NAMALWA (cell line): ENCODE measurements at places on chromosomes 5 and 9.

GRCh38 chr5:141603923-141604717 is 14.7 kb downstream of the DIAPH1 start:
- DNase-seq: no peak

- DNase-seq: no peak
These were observed 957 bp downstream of the SHB start for GRCh38 chr9:38067859-38068681.

- DNase-seq: no peak
These were observed 88.1 kb downstream of the OTULIN start for GRCh38 chr5:14752497-14753071.

- DNase-seq: no peak
These were observed 103.7 kb downstream of the ARL15 start for GRCh38 chr5:54206580-54207229.

DNA sequence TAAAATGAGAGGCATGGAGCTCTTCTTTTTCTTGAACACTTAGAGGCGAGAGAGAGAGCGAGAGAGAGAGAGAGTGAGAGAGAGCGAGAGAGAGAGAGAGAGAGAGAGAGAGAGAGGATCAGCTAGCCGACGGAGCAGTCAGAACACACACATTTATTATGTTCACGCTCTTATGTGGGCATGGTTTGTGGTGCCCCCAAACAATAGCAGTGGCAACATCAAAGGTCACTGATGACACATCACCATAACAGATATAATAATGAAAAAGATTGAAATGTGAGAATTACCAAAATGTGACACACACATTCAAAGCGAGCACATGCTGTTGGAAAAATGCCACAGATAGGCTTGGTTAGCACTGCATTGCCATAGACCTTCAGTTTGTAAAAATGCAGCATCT is 116.1 kb downstream of the KDM4C start:
- no peak for DNase-seq

DNA sequence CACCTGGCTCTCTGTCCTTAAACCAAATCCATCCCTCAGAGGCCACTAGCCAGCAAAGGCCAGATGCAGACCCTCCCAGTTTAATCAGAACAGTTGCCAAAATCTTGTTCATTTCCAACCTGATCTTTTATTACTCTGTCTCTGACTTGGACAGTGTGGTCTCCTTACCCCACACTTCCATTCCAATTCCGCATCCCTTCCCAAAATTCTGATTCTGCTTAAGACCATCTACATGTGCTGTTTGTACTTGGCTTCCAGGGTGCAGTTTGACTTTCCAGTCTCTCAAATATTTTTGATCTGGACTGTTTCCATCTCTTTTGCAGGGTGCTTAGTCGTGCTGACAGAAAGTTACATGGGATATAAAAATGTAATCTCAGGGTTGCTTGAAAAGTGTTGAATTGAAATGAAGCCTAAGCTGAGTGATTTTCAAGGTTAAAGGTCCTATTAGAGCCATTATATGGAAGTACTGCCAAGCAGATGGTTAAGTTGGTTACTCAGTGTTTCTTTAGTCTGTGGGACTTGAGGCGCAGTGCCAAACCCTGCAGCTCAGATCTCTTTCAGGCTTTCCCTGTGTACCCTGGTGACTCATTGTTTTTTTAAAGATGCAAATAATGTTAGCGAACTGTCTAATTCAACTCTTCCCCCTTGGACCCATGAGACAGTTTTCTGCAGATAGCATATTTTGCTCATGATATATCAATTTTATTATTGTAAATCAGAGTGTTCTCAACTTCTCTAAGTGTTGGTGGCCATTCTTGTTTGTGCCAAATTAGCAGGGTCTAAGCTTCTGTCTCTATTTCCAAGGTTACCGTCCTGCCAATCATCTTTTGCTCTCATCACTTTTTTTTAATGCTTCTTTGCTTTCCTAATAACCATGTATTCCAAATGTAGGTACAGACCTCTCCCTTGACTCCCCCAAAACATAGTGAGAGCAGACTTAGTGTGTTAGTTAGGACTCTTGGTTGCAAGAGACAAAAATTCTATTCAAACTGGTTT is 18.2 kb upstream of the DCP2 start:
- DNase-seq: peak; percentile 21

GRCh38 chr5:22344000-22344399 is 509.1 kb downstream of the CDH12 start:
- no peak for DNase-seq

DNA sequence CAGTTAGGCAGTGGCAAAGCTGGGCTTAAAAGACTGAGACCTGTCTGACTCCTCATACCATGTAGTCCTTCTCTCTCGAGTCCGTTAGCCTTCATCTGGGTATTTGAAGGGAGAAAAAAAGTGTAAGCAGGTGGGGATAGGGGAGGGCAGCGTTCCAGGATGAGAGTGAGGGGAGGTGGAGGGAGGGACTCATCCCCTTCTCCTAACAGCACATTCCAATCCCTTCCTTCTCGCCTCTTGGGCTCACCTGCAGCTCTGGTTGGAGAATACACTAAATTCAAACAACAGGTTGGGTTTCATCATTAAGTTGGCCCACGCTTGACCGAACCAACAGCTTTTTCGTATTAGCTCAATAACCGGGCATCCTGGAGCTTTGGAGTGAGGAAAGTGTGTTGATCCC is 3.6 kb downstream of the NEURL1B start:
- no peak for DNase-seq

- DNase-seq: no peak
These were observed 452.8 kb downstream of the ENC1 start for GRCh38 chr5:74187757-74188156.

DNA sequence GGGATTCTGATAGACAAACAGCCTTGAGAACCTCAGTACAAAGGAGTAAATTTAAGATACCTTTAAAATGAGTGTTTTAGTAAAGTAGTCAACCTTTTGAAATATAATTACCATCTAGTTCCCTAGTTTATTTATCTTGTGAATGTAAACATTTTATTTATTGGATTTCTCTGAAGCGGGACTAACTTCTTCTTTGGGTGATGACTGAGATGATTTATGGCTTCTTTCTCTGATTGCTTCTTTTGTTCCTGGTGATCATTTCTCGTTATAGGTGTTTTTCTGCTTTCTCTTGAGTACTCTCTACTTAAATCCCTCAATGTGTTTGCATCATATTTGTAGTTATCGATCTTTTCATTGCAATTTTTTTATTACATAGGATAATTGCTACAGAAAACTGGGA is 33.2 kb downstream of the PRDM6 start:
- no peak for DNase-seq

DNA sequence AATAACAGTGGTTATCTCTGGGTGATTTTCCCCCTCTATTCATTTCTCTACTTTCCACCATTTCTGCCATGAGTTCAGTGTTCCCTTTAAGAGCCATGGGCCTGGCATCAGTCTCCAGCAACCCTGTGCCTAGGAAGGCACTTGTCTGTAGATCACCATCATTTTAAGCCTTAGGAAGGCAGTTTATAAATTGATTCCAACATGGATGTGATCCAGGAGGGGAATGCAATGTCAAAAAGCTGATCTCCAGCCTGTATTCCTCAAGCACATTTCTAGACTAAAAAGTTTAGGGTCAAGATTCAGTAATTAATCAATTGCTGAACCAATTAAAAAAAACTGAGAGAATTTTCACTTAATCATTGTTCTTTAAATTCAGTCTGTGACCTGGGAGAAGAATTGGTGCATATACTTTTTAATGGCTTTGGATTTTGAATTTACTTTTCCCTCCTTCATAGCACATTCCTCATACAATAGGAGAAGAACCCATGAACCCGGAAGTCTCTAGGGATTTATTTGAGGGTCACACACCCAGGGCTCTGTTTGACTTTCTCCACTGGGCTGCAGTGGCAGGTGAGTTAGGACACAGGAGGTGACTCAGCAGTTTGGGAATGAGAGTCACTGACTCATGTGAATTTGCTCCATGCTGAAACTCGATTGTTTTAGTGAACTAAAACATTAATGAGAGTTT is 6.1 kb upstream of the ERMP1 start:
- no peak for DNase-seq

DNA sequence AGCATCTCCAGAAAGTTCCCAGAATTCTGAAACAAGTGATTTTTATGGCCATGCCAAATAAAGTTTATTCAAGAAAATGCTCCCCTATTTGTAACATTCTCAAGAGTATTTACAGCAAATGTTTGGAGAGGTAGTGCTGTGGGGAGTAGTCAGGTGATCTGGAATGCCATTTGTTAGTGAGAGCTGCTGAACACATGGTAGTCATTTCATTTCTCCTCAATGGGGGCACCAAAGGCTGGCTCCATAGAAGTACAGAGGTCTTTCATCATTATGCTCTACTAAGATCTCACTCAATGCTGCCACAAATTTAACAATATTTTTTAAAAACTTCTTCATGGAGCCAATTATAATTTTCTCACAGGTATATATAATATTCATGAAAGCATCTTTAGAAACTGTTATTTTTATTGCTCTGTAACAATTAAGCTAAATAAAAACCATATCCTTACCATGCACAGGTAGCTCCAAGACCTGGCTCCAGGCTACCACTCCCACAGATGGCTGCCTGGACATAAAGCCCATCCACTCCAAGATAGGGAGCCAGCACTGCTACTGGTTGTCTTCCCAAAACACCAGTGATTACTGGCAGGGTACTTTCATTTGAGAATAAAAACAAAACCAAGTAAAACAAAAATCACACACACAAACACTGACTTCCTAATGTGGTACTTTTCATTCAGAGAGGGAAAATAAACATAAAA is 200.8 kb downstream of the PLK2 start:
- no peak for DNase-seq

DNA sequence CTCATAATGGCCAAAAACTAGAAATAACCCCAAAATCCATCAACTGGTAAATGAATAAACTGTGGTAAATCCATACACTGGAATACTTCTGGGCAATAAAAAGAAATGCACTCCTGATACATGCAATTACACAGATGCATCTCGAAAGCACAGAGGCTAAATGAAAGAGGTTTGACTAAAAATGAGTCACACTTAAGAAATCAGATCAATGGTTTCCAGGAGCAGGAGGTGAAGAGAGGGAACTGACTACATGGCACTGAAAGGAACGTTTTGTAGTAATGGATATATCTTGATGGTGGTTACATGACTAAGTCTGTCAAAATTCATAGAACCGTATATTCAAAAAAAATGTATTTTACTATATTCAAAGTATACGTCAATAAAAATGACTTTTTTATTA is 42.4 kb downstream of the STRBP start:
- no peak for DNase-seq

DNA sequence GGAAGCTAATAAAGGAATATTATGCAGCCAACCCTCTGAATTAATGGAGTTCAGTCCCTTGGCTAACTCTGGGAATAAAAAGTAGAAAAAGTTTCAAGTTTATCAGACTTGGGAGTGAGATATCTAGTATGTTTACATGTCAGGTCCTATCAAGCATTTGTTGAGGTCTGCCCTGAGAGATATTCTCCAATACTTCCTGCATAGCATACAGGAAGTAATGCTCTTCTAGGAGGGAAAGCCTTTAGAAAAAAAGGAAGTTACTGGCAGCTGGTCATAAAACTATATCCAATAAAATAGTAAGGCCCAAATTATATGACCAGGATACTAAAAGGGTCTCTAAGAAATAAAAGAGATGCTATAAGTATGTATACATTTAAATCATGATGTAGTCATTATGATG is 594.1 kb upstream of the FTMT start:
- DNase-seq: no peak

DNA sequence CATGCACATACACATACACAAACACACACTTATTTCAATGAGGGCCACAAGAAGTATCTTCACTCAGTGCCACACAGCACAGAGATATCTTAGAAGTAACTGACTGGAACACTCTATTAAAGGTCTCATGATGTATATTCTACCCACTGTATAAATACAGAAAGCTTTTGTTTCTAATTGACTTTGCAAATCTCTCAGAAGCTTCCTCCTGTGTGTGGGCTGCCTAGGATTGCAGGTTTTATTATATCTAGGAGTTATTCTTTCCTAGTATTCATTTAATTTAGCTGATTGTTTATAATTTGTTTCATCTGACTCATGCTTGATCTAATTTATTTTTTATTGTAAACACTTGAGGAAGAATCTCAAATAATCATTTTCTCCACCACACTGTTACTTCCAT is 262.4 kb upstream of the ACTBL2 start:
- DNase-seq: no peak

DNA sequence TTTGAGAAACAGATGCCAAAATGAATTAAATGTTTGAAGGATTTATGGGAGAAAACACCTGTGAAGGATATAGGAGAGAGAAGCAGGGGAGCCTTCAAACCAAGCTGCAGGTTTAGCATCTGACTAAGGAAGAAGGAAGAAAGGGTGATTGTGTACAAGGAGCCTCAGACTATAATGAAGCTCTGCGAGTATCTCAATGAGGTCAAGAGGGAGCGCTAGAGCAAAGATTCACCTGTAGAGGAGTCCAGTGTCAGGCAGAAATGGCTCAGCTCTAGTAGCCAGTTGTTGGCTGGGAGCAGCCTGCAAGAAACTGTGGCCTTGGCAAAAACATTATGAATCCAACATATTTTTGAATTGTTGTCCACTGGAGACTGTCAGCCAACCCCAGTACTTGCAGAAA is 20.0 kb upstream of the GHR start:
- DNase-seq: no peak

DNA sequence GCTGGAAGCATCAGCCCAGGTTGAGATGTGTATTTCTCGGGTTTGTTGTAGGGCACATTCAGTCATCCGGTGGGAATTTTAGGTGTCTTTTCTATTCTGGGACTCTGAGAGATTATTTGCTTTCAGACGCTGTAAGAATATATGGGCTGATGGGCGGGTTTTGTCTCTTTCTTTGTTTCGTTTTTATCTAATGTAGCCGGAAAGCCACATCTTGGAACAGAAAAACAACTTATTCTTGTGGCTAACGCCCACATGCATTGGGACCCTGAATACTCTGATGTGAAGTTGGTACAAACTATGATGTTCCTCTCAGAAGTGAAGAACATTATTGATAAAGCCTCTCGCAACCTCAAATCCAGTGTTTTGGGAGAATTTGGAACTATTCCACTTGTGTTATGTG is 22.4 kb downstream of the SCGB3A1 start:
- no peak for DNase-seq

GRCh38 chr9:69895185-69895584 is 74.6 kb downstream of the CFAP95 start:
- DNase-seq: no peak

- DNase-seq: no peak
These were observed 309.0 kb upstream of the FBXL7 start for GRCh38 chr5:15191012-15191411.

DNA sequence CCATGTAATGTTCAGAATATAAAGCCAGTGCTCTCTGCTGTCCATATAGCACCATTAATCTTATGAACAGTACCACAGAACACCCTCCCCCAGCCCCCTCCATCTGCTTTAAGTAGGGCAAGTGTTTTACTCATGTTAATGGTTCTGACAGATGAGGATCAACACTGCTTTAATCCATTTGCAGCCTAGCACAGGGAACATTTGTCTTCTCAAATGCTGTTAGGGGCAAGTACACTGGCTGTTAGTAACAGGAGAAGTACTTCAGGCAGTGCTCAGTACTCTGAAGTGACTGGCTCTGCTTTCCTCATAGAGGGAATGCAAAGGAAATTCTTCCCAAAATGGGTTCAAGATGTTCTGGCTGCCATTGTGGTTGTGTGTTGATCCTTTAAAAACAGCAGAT is 202.6 kb downstream of the DCP2 start:
- no peak for DNase-seq
